KBM-7 (cell line): ENCODE measurements at places on chromosomes 11 and 22.
A peak's percentile ranks its signal among the peaks of the same experiment; 100 is the strongest.

DNA sequence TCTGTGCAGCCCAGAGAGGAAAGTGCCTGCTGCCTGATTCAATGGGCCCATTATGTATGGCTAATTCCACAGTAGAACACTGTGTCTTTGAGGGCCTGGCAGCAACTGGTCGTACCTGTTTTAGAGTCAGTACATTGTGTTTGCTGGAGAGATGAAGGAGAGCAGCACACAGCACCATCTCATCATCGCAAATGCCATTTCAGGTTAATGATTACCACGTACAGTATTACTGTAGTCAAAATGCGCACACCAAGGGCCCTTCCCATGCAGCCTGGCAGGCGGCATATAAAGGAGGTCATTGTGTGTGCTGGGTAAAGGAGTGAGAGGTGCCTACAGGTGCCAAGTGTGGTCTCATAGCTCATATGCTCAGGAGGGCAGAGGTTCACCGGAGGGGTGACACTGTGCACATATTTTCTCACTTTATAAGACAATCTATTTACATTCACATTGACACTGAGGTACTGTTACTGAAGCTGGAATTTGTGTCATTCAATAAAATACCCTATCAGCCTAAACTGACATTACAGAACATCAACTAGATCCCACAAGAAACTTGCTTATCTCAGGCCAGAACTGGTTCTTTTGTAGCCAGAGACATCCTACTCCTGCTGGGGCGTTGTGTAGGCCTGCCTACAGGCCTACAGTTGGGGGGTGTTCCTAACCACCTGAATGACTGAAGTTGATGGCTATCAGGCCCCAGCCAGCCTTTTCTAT lies 90.4 kb downstream of the APIP start:
- no peak for DNase-seq

DNA sequence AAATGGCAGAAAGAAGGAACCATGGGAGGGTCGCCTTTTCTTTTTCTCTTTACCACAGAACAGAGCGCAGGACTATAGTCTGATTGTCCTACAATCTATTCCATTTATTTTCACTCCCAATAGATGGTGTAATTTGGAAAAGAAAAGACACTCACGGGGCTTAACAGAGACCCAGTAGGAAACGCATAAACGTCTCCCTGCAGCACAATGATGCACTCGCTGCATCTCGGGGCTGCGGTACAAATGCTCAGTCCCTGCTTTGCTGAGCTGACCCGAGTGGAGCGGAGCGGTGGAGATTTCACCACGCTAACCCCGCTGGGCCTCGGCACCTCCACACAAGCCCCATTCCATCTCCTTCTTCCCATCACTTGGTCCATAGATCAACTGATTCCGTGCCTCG lies 1.5 kb downstream of the FEZ1 start:
- no peak for DNase-seq

DNA sequence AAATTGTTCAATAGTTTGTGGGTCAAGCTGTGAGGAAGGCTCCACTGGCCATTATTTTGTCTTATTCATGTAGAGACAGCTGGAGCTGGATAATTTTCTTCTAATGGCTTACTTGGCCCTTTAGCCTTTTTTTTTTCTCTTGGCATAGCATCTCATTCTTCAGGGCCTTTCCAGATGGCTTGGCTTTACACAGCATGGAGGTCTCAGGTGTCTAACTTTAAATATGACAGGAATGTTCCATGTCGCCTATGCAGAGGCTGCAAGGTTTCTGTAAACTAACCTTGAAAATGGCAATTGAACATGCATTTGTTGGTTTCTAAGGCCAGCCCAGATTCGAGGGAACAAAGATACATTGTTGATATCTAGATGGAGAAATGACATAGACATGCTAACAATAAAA lies 247.9 kb upstream of the CNTN5 start:
- no peak for DNase-seq

GRCh38 chr22:25919452-25919851 lies 177.5 kb downstream of the MYO18B start:
- DNase-seq: no peak

DNA sequence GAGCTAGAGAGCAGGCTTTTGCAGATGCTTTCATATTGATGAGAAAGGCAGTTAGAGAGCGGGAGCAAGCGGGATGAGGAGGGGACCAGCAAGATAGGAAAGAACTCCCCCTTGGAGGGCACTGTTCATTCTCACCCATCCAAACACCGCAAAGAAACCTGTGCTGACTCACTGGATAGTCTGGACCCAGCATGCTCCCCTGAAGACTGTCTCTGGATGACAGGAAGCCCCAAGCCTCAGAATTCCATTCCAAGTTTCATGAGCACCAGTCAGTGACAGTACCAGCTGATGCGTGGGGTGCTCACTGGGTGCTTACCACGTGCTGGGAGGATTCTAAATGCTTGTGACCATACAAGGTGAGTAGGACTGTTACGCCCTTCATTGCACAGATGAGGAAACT lies 34.2 kb downstream of the MICAL3 start:
- DNase-seq: no peak

DNA sequence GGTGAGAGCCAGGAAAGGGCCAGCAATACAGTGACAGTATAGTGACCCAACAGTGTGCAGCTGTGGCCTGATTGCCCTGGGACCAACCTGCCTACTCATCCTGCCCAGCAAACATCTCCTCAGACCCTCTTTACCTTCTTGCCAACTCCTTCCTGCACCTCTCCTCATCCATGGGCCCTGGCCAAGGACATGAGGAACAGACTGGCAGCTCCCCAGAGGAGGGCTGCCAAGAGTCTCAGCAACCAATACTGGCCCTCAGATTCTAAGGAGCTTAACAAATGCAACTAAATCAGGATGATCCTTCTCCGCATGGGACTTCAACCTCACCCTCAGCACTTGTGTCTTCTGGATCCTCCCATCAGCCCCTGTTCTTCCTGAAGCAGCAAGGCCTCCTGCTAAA lies 77.0 kb downstream of the RPL27A start:
- no peak for DNase-seq

GRCh38 chr22:19965771-19966709 lies 24.4 kb upstream of the TXNRD2 start:
- peak; percentile 53 for DNase-seq

GRCh38 chr11:8178297-8178696 lies 9.5 kb upstream of the RIC3 start:
- no peak for DNase-seq

- DNase-seq: no peak
These were observed 5.4 kb upstream of the C11orf86 start for GRCh38 chr11:66969584-66970225.

- DNase-seq: no peak
These were observed 380.5 kb downstream of the TENM4 start for GRCh38 chr11:79060081-79060953.

DNA sequence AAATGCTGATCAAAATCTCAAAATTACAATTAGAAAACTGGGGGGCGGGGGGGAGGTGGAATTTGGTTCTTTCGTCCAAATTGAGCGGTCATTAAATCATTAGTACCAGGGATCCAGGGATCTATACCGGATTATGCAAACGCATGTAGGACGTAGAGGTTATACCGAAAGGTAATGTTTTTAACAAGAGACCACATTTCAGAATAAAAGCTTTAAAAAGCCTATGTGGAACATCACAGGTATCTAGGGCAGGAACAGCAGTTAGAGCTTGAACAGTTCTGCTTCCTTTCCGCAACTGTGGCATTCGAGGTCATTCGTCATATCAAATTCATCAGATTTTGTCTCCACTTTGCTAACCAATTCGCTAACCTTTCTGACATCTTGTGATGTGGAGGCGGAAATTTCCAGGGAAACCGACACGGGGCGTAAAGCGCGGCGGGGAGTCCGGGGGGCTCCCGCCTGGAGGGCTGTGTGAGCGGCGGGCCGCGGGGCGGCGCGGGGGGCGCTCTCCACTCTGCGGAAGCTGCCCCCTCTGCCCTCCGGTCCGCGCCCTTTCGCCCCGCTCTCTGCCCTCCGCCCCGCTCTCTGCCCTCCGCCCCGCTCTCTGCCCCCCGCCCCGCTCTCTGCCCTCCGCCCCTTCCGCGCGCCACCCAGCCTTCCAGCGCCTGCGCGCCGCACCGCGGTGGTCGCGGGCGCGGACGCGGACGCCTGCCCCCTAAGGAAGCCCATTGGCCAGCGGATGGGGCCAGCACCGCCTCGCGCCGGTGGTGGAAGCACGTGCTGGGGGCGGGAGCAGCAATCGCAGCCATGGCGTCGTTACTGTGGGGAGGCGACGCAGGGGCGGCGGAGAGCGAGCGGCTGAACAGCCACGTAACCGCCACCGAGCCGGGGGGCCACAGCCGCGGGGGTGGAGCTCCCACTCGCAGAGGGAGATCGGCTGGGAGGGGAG lies at the start of gene DDX25:
Gene DDX25, plus strand, starts transcription at position 798 of the 949 bp plus-strand sequence. Its CDS starts 10 bp downstream, at position 808.
- DNase-seq: peak; percentile 14

- DNase-seq: peak; percentile 65
These were observed 1.2 kb downstream of the DDX17 start for GRCh38 chr22:38504731-38505540.

DNA sequence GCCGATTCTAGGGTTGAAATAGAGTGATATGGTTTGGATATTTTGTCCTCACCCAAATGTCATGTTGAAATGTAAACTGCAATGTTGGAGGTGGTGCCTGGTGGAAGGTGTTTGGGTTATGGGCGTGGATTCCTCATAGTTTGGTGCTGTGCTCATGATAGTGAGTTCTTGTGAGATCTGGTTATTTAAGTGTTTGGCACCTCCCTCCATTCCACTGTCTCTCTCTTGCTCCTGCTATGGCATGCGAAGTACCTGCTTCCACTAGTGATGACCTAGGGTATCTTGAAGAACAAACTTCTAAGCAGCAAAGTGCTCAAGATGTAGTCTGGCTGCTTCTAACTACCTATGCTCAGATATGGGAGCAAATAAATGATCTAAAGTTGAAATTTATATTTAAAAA lies 56.0 kb upstream of the TSPAN18 start:
- DNase-seq: no peak
